ENCODE measurements at places on chromosomes 7 and 10.

DNA sequence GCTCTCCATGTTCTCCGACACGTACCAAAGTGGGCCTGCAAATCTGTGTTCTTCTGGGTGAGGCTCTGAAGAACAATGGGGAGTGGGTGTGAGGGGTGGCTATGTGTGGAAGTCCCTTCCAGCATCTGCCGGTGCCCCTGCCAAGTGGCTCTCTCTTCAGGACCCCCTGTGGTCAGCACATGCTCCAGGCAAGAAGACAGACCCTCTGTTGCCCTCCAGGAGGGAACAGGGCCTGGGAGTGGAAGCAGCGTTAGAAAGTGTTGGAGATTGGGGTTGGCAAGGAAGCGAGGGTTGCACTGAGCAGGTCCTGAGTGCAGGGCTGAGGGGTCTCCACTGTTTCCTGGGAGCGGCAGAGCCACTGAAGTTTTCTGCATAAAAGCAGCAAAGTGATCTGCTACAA lies 60.5 kb downstream of the EMX2 start:
- DNase-seq, result no peak

DNA sequence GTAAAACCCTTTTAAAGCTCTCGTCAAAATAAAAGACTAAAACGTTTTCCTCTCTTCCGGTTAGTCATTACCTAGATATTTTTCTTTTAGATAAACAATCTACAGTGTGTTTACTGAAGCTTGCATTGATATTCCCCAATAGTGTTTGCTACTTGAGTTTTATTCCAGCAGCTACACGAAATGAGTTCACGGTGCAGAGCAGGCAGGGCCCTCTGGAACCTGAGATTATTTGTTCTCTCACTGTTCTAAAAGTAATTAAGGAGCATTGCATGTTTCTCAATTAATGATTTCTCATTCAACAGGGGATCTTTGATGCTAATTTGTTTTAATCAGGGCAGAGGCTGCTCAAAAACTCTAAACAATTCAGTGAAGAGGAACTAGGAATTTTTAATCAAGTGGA lies 319.7 kb downstream of the GFRA1 start:
- DNase-seq, result no peak

DNA sequence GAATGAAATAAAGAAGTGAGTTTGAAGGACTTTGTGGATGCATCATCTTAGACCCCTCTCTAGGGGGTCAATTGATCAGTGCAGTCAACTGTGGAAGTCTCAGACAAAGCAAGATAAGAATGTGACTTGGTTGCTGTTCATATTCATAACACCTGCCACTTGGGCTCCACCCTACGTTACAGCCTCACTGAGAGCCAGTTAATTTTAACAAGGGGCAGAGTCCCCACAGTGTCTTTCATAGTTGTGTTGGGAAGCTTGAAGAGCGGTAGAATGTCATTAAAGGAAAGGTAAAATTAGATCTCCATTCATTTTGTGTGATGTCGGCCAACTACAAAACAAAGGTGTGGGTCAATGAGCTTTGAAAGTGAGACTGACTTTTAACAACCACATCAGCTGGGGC lies 442.1 kb upstream of the C7orf33 start:
- DNase-seq, result no peak

DNA sequence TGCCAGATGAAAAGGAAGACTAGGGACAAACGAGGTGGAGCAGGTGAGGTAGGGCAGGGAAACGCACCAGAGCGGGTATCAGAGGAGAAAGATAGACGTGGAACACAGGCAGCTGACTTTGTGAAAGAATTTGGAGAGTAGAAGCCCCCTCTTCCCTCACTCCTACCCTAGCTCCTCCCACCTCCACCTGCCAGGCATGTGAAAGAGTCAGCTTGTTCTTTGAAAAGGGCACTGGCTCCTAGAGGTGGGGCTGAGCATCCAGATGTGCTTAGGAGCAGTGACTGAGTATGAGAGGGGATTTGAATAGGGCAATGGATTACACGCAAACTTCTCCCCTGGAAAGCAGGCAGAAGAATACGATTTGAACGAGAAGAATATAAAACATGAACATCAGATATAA lies 174.2 kb upstream of the INHBA start:
- no peak for DNase-seq

DNA sequence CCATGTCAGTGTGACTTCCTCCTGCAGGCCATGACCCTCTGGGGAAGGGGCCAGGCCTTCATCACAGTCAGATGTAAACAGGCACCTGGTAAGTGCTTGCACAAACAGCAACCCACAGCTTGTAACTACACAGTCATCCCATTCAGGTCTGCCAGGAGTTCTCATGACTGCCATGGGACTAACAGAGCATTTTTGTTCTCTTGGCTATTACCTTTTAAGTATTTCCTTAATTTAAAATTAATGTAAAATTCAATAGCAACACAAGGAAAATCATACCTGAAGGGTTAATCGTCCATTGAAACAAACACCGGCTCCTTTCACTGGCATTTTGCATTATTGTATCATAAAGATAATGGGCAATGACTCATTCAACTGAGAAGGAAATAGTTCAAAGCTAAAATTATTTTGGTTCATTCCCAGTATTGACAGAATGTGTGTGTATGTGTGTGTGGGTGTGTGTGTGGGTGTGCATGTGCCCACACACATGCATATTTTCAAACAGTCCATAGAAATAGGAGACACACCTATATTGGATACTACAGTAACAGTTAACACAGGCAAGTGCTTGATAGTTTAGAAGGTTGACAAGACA lies 307.9 kb downstream of the WDR11 start:
- DNase-seq, result no peak

DNA sequence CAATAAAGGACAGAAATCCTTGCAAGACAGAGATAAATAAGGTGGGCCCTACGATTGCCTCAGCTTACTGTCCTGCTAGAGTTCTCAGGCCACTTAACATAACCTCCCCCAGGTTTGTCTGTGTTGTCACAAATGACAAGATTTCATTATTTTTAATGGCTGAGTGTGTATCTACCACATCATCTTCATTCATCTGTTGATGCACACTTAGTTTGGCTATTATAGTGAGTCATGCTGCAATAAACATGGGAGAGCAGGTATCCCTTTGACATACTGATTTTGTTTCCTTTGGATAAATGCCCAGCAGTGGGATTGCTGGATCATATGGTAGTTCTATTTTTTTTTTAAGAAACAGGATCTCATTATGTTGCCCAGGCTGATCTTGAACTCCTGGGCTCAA lies 60.6 kb downstream of the PRTFDC1 start:
- no peak for DNase-seq

DNA sequence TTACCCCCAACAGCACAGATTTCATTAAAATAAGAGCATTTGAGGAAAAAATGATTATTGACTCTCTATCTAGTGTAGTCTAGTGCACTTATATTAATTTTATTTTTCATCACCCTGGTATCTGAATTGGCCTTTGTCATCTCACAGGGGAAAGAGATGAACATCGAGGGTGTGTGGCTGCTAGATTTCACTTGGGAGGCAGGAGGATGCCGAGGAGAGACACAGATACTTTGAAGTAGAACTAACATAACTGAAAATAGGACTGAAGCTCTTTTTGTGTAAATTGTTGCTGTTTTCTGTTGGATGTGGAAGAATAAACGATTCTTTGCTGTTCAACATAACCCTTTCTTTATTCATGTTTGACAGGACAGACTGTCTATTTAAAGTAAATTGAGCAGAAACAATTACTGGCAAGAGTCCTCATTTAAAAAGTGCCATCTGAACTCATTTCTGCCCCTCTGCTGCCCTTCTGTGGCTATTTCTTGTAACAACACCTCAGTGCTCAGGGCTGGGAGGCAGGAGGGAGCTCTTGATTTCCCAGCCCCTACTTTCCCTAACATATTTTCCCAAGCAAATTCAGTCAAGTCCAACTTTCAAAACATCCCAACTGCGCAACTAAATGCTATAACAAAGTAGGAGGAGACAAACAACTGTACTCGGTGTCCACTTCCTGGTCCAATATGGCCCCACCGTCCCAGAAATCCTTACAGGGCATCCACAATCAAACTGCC lies 15.6 kb downstream of the LYZL1 start:
- DNase-seq, result peak; percentile 10

- DNase-seq, result no peak
Measured at GRCh38 chr10:31768467-31768866, 160.2 kb downstream of the ARHGAP12 start.

GRCh38 chr7:137791930-137792329 lies 54.8 kb downstream of the DGKI start:
- no peak for DNase-seq

- no peak for DNase-seq
Measured at GRCh38 chr10:102814873-102815661, 22.1 kb downstream of the CYP17A1 start.

DNA sequence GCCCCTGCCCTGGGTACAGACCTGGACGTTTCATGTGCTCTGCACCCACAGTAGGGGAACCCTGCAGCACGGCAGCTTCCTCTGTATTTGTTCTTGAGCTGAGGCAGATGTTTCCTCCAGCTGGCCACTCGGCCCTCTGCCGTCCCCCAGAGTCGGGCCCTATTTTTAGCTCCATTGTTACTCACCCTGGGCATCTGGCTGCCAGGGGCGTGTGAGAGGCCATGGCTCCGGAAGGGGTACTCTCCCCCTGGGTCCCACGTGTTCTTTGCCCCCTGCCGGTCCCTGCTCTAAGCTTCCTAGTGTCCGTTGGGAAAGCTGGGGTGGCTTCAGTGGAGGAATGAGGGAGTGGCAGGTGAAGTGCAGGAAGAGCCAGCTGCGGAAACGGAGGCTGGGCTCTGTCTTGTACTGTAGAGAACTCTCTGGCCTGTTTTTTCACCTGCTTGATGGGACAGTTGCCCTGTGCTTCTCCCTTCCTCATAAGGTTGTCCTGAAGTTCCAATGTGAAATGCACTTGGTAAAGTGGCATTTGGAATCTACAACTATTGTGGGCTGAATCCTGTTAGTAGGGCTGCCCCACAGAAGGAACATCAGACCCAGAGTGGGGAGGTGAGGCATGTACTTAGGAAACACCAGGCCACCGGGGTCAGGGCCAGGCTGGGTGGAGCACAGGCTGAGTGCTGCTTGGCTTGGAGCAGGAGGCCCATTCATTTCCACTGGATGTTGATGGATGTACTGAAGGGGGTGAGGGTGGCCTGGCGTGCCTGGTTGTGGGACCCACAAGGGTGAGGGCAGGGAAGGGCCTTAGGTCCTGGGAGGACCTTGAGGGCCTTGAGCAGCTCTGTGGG lies 30.6 kb downstream of the PALD1 start:
- DNase-seq, result no peak

DNA sequence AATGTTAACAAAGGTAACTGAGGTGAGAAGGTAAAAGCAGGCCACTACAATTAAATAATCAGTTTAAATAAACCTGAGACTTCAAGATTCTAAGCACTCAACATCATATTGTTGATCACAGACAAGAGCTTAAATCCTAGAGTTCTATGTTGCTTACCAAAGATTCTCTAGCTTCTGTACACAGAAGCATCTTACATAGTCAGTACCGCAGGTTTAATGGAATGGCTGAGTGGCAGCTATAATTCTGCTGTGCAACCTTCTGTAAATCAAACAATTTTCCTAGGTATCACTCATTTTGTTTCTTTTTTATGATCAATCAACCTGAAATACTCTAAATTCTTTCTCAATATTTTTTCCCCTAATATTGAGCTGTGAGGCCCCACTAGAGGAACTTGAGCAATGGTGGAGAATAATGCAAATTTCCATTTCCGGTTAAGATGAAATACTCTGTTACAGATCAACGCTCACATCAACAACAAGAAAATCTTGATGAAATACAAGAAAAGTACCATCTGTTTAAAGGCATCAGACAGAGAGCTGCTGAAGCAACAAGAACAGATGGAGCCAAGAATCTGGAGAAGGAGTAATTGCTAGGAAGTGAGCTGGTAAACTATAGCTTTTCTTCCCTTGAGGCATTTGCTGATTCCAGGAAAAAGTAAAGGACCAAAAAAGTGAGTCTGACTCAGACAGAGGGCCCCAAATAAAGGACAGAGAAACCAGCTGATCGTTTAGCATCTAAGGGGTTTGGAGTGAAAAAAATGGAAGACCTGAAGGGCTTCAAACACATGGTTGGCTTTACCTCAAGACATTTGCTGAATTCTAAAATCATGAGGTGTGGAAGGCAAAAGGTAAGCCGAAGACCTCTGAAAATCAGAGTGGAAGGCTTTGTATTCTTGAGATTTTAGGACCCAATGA lies 22.6 kb downstream of the PNPLA8 start:
- no peak for DNase-seq

- DNase-seq, result no peak
Measured at GRCh38 chr10:113765910-113766309, 14.4 kb downstream of the PLEKHS1 start.

DNA sequence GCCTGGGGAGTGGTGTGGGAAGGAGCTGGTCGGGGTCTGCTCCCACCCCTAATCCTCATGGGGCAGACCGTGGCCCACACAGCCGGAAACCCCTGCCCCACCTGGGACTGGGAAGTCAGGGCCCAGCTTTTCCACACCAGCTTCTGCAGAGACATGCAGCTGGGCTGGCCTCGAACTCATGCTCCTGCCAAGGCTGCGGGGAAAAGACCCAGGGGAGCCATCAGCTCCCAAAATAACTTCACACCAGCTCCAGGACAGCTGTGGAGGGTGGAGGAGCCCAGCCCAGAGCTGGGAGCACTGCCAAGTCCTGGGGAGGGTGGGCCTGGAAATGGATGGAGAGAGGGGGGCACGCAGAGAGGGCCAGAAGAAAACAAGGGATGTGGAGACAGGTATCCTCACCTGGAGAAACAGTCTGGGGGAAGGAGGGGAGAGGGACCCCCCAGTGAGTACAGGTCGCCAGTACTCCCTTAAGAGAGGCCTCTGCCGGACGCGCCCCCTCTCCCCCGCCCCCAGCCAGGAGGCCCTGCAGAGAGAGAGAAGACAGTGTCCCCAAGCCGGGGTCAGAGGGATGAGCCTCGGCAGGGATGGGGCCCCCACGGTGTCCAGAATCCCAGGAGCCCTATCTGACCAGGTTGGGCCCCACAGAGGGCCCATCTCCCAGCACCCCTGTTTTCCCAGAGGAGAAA lies 11.5 kb upstream of the GRIFIN start:
- no peak for DNase-seq

DNA sequence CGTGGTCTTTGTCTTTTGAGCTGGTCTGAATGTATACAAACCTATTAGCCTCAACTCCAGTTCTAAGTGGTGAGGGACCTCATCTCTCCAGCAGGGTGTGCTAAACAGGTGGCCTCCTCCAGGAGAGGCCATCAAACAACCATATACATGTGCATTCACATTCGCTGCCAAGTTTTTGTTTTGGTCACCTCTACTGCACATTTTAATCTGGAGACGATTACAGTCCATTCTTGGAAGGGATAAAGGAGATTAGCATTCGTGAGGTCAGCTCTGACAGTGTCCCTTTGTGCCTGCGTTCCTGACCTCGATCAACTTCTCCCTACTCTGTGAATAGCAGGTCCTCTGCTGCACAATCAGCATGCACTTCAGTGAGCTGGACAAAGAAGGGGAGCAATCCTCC lies 60.8 kb downstream of the RHOBTB1 start:
- no peak for DNase-seq

- DNase-seq, result no peak
Measured at GRCh38 chr10:59106441-59106840, 70.0 kb upstream of the PHYHIPL start.

Data from stimulated activated CD4-positive, alpha-beta T cell treated with anti-CD3 and anti-CD28 coated beads, TNF-alpha, amount 100 ng/mL, for 24 hours (primary cell).